Stimulated activated CD4-positive, alpha-beta T cell treated with anti-CD3 and anti-CD28 coated beads, Interleukin-1b, Interleukin-23, amount 100 ng/mL, for 24 hours (primary cell): ENCODE measurements at places on chromosomes 6 and 20.

DNA sequence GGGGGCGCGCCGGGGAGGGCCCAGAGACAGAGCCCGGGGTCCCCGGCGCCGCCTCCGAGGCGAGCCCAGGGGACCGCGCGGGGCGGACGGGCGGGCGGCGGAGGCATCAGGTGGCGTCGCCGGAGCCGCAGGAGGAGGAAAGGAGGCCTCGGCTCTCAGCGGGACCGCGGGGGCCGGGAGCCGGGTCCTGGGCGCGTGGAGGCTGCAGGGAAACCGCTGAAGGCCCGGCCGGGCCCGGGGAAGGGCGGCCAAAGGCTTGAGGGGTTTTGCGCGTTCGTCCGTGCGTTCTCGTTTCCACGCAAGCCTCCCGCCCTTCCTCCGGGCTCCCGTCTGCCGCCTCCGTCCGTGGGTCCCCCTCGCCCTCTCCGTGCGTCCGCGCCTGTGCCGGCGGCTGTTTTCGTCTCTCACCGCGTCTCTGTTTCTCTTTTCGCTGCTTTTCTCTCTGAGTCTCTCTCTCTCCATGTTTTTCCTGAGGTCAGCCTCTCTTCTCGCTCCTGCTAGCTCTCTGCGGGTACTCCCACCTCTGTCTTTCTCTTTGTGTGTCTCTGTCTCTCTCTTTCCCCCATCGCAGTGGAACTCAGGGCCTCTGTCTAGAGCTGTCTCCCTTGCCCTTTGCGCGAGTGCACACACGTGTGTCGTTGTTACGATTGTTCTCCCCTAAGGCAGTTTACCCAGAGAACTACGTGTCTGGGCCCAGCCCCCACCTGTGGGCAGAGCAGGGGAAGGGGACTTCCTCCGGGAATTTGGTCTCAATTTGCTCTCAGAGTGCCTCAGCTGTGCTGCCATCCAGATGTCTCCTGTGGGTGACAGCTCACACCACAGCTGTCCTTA lies 2.1 kb downstream of the IRF4 start:
- no peak for DNase-seq

GRCh38 chr6:70208235-70208790 lies 94.6 kb downstream of the COL9A1 start:
- DNase-seq, result no peak

DNA sequence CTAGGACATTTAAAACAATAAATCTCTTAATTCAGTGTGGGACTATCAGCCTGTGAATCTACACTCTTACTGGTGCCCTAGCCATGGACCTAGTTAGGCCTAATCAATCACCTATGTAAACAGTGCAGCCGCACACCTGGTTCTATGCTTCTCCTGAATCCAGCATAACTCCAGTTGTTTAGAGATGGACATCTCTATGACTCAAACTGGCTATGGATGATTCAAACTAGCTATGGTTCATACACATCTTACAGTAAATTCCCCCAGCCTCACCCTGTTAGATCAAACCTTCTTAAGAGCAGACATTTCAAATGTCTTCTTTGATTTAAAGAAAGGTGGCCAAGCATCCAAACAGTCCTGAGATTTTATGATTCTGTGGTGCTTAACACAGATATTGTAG lies 34.7 kb downstream of the SLC35B3 start:
- no peak for DNase-seq

DNA sequence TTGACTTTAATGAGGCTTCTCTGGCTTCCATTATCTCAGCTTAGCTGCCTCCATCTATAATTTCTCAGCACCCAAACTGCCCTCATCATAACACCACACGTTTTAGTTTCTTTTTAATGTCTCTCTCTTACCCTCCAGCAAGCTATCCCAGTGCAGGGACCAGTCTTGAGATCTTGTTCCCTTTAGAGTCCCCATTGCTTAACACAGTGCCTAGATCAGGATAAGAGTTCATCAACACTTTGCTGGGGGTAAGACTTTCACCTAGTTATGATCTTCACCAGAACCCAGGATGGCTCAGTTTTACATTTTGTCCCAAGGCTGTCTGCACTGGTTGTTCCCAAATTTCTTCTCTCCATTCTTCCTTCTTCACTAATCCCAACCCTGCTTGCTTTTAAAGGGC lies 126.1 kb downstream of the OR2B2 start:
- no peak for DNase-seq

DNA sequence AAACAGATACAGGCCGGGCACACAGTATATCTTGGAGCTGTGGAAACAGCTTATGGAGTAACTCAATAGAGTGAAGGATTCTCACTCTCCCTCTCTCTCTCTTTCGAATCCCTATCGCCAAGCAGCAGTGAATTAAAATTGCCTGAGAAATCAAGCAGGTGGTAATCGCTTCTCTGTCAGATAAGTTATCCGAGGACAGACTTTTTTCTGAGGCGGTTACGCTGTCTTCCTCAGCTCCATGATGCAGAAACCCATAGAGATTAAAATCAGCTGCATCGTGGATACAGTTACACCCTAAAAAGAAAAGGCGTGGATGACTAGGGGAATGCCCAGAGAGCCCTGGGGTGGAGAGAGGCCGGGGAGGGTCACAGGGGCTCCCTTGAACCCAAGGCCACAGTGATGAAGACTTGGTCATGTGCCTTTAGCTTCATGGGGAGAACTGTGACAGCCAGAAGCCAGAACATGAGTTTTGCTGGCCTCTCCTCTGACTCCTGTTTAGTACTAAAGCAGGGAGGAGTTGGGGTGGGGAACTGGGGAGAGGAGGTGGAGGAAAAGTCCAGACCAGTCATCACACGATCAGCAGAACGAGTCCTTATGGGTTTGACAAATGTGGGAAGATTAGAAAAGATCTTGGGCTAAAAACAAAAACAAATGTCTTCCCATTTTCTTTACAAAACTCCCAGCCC lies 138.8 kb upstream of the JARID2 start:
- no peak for DNase-seq

DNA sequence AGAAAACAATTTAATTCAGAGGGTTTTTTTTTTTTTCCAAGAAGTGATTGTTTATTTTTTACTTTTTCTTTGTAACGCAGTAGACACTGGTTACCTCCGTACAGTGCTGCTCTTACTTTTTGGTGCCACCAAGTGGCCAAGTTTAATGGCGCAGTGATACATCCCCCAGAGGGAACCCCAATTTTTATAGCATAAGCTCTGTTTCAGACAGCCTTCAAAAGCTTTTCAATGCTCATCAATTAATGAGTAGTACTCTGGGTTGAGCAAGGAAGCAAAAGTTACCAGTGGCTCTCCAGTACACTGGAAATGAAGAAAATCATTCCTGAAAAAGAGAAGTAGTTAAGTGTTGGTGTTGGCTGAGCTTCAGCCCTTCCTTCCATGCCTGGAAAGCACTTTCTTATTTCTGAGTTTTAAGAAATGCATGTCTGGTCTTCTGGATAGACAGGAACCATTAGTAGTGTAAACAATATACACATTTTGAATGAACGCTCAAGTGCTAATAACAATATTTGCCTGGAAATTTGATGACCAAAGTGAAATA lies 129.1 kb upstream of the SMLR1 start:
- DNase-seq, result no peak

DNA sequence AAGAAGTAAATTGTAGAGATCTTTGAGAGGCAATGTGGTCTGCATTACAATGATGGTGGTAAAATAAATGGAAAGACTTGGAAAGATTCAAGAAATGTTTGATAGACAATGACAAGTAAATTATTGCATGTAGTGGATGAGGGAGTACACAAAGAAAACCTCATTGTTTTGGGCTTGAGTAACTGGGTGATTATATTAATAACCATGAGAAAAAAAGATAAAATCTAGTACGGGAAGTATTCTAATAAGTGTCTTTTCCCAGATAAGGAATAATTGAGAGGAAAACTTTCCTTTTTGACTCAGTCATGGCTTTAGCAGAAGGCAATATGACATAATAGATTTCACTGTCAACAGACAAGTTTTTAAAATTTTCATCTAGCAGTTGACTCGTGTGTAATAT lies 993.0 kb downstream of the EYS start:
- DNase-seq, result no peak

DNA sequence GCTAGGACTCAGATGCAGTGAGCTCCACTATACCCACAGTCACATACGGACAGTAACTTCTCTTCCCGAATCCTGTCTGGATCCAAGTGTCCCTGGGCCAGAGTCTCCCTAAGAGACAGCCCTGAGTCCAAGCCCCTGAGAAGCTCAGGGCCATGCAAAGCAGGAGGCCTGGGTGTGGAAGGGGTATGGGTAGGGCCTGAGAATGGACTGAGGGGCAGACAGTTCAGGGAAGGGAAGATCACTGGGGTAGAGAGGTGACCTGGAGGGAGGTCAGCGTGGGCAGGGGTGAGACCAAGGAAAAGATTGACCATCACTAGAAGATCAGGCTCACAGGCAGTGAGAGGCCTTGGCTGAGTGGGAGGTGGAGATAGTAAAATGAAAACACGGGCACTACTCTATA lies 8.8 kb downstream of the RPS6KA2 start:
- DNase-seq, result no peak

GRCh38 chr6:118787724-118788423 lies 106.1 kb upstream of the ASF1A start:
- DNase-seq, result no peak

- no peak for DNase-seq
These were observed 9.6 kb upstream of the SF3B5 start for GRCh38 chr6:144104898-144105487.
